Stimulated activated CD8-positive, alpha-beta memory T cell treated with anti-CD3 and anti-CD28 coated beads, Interleukin-12 subunit alpha, Interleukin-12 subunit beta, amount 100 ng/mL, for 1 hour (primary cell): ENCODE measurements at places on chromosomes 7 and 10.
A peak's percentile ranks its signal among the peaks of the same experiment; 100 is the strongest.

GRCh38 chr7:157418204-157419034, 81.6 kb downstream of the DNAJB6 start:
- DNase-seq: no peak

- DNase-seq: no peak
Observed at GRCh38 chr10:71918992-71919391, 45.2 kb upstream of the CHST3 start.

GRCh38 chr10:31697271-31698180, 231.1 kb downstream of the ARHGAP12 start:
- no peak for DNase-seq

- DNase-seq: no peak
Observed at GRCh38 chr7:123538189-123538714, 3.9 kb upstream of the IQUB start.

- no peak for DNase-seq
Observed at GRCh38 chr7:131562941-131563340, 6.5 kb upstream of the PODXL start.

- no peak for DNase-seq
Observed at GRCh38 chr10:64571056-64571455, 1049.9 kb downstream of the REEP3 start.

DNA sequence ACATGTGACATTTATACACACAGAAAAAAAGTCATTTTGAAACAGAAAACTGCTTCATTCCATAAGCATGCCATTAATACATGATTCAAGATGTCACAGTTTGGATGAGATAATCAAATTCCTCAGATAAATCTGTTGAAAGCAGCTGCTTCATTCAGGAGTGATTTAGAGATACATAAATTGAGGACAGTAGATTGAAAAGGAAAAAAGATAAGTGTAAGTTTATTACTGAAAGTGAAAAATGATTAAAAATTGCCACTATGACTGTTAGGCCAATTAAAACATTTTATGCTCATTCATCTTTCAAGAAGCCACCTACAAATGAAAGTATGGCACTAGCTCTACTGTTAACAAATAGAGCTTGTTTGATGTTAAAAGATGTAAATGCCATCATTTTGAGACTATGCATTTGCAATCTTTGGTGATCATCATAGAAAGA, 136.9 kb upstream of the CDK6 start:
- no peak for DNase-seq

DNA sequence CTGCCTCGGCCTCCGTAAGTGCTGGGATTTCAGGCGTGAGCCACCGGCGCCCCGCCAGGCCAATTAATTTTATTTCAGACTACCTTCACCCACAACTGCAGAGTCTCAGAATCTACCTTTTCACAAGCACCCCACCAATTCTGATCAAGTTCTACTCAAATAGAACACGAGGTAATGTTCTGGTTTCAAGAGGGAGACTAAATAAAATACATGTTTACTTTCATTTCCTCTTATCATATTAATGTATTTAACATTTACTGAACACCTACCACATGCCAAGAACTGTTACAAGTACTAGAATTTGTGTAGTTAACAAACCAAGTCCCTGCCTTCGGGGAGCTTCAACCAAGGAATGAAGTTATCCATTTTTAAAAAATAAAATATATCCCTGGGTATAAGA, 25.5 kb upstream of the RGS10 start:
- DNase-seq: no peak

DNA sequence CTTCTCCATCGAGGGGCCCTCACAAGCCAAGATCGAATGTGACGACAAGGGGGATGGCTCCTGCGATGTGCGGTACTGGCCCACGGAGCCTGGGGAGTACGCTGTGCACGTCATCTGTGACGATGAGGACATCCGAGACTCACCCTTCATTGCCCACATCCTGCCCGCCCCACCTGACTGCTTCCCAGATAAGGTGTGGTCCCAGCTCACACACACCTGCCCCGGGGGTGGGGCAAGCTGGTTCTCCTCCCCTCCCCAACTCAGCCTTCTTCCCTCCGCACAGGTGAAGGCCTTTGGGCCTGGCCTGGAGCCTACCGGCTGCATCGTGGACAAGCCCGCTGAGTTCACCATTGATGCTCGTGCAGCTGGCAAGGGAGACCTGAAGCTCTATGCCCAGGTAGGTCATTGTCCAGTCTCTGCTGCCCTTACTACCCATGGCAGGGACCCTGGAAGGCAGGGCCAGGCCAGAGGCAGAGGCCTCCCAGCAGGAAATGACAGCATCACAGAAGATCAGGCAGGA, 11.0 kb downstream of the FLNC start:
- DNase-seq: no peak

GRCh38 chr7:27634671-27635493, 27.8 kb downstream of the HIBADH start:
- no peak for DNase-seq

DNA sequence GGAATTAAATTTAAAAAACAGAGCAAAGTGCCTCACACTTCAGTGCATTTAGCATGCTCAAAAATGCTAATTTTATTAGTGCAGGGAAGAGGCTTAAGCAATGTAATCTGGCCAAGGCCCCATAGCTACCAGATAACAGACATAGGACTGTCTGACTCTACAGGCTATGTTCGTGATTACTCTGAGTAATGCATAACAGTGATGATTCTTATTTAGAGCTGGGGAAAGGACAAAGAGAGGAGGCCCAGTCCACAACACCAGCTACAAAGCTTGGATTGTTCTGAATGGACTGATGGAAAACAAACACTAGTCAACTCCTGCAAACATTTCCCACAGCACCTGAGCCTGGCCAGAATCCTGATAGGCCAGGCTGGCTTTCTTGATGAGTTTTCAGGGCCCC, 8.4 kb upstream of the CH25H start:
- no peak for DNase-seq

- no peak for DNase-seq
Observed at GRCh38 chr10:12041766-12042408, 722 bp downstream of the UPF2 start.

- no peak for DNase-seq
Observed at GRCh38 chr10:73424478-73424877, 8.9 kb downstream of the MSS51 start.

DNA sequence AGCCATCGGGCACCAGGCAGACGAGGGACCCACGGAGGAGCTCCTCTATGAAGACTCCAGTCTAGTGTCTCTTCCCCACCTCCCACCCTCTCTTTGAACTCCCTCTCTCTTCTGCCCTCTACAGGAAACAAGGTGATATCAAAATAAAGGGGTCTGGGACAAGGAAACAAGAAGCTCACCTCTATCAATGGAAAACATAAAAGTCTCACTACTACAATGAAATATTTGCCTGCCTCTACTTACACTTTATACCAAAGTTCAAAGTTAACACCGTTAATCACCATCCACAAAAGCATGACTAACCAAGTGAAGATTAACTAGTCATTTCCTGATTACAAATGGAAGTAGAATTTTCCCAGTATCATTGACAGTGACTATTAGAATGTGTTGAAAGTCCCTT, 82.2 kb downstream of the PARD3 start:
- no peak for DNase-seq

GRCh38 chr10:133276435-133277201, at the start of gene ADAM8:
Gene ADAM8, minus strand, starts transcription at chr10:133276868. Its CDS starts 51 bp downstream, at chr10:133276817.
- DNase-seq: peak; percentile 46

GRCh38 chr10:44908066-44908749, 2.9 kb upstream of the TMEM72 start:
- DNase-seq: no peak

- DNase-seq: no peak
Observed at GRCh38 chr7:148931470-148931869, 47.4 kb upstream of the EZH2 start.

- DNase-seq: peak; percentile 63
Observed at GRCh38 chr10:70549962-70550458, 52.5 kb downstream of the PRF1 start.

DNA sequence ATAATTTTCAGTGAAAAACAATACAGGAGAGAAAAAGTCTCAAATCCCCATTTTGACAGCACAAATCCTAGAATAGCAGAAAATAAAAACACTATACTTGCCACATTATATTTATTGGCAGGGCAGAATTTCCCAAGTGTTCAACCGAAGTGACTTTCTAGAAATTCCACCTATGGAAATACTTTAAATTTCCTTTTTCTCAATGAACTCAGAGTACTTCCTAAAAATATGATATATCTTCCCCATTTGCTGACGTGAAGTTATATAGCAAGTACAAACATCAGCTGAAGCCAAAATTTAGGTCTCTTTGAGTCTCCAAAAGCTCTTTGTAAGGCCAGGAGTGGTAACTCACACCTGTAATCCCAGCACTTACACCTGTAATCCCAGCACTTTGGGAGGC, 83.3 kb downstream of the NT5C2 start:
- no peak for DNase-seq

DNA sequence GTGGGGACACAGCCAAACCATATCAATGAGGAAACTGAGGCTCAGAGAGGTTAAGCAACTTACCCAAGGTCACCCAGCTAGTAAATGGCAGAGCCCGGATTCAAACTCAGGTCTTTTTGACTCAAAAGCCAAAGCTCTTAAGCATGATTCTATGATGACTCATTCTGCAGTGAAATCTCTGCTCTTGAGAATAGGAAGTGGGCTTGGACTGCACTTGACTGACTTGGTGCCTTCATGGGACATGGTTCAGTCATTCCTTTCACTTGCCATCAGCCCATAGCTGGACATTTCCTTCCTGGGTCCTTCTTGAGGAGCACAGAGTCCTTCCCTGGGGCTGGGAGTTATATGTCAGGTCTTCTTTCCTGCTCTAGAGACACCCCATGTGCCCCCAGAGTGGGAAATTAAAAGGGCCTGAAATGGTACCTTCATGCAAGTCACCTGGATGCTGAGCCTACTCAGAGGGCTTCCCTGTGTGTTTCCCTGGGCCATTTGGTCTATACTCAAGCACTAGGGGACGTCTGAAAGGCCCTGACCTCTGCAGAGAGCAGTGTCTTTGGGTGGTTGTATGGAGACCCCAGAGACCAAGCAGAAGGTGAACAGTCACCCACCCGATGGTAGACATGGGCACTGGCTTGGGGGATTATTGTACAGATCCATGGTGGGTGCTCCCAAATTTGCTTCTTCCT, 62.4 kb upstream of the SDK1 start:
- DNase-seq: no peak

- DNase-seq: no peak
Observed at GRCh38 chr7:91353848-91354247, 89.6 kb downstream of the FZD1 start.

- no peak for DNase-seq
Observed at GRCh38 chr7:67858931-67859330, 862.3 kb downstream of the TYW1 start.

GRCh38 chr7:98500764-98501163, 99.9 kb upstream of the BAIAP2L1 start:
- DNase-seq: no peak

DNA sequence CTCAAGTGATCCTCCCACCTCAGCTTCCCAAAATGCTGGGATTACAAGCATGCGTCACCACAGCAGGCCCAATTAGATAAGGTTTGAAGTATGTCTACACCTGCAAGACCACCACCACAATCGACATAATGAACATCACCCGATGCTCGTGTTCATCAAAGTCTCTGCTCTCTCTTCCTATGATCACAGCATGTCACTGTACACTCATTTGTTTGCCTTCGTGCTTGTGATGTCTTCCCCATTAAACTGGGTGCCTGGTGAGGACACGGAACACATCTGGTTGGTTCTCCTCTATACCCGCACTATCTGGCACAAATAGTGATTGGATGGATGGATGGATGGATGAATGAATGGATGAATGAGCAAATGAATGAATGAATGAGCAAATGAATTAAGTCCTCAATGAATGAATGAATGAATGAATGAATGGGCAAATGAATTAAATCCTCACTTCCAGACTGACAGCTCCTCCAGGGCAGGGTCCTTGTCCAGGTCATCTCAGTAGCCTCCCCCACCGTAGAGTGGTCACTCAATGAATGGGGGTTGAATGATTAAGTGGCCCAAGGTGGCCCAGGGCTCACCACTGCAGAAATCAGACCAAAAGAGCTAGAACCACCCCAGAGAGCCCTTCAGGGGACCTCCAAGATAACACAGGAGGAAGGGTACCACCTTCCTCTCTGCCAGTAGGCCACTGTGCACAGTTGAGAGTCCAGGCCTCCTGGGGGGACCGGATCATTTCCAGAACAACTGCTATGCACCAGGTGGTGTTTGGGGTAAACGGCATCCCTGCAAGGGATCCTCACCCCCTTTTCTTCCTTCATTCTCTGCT, 101.9 kb upstream of the TNRC18 start:
- no peak for DNase-seq

DNA sequence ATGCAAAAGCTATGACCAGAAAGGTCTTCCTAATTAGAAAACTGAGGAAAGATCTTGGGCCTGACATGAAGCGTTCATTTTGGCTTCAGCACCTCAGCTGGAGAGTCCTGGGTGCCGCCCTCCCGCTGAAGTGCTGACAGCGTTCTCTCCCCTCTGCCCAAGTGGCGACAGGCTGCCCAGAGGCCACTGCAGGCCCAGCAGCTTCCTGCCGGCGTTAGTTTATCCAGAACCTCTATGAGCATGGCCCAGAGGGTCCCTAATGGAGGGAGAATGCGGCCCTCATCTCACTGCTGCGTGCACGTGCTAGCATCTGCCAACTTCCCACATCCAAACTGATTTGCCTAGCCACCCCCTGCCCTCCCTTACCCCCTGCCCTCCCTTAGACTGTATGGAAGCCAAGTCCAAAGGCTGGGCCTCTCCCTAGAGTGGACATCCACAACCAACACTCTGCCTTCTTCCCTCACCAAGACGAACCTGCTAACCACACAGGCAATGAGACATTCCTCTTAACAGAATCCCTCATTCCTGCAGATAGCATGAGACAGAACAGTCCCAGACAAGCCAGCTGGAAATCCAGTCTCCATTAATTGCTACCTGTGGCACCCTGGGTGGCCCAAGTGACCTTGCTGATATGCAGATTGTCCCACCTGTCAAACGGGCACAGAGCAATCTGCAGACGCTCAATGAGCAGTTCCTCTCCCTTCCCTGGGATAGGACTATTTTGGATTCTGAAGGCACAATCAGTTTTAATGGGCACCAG, 108.4 kb downstream of the C10orf90 start:
- no peak for DNase-seq

DNA sequence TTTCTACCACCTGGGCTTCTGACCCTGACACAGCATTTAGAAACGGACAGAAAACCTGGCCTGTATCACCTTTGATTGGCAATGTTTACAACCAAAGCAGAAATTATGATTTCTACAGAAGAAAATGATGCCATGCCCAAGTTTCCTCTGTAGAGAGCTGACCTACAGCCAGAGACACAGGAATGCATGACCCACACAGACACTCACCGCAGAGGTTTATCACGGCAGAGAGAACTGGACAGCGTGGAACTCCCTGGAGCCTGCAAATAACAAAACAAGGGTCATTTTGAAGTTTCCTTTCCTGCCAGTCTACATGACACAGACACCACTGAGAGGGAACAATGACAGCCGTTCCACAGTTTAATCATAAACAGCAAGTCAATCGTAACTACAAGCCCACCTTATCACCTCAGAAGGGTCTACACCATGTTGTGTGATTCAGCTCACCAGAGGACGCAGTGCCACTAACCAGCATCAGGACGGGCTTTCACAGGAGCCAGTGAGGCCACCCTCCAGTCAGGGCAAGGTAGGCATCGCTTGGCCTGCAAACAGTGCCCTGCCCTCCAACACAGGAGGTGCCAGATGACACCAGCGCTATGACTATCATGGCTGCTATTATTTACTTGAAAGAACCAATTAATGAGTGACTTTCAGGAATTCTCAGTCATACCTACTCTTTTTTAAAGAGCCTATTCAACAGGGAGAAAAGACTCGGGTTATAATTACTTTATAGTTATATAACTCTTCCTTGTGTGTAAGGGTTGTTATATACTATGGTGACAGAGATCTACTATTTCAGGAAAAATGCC, 139.9 kb downstream of the TNS3 start:
- no peak for DNase-seq
